ENCODE measurements at places on chromosomes 7 and 10. TPM values are rescaled to one million over a fixed set of nuclear protein-coding genes. Genes with fewer than 3 reads are reported as not detected.

UPK3B gene
- total RNA-seq, result 0.46 TPM

OPALIN gene
- total RNA-seq, result not detected

ASAH2B gene
- total RNA-seq, result 10.3 TPM

DNA sequence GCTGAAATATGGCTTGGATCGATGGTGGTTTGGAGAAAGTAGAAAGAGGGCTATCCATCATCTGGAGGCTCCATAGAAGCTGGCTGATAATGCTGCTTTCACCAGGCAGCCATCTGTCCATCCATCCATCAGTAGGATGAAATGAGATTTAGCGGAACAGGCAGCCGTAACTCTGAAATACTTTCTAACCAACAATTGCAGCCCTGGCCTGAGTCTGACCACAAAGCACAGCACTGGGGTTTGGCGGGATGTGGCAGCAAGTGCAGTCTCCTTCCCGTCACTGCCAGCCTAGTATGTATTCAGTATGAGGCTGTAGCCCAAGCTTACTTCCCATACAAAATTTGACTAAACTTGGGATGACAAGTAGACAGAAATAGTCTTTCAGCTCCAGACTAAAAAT is 38.0 kb downstream of the R3HCC1L start:
- DNase-seq, result no peak

GRCh38 chr7:5497295-5498103 is 73.9 kb upstream of the TNRC18 start:
- DNase-seq, result peak; percentile 31

DNA sequence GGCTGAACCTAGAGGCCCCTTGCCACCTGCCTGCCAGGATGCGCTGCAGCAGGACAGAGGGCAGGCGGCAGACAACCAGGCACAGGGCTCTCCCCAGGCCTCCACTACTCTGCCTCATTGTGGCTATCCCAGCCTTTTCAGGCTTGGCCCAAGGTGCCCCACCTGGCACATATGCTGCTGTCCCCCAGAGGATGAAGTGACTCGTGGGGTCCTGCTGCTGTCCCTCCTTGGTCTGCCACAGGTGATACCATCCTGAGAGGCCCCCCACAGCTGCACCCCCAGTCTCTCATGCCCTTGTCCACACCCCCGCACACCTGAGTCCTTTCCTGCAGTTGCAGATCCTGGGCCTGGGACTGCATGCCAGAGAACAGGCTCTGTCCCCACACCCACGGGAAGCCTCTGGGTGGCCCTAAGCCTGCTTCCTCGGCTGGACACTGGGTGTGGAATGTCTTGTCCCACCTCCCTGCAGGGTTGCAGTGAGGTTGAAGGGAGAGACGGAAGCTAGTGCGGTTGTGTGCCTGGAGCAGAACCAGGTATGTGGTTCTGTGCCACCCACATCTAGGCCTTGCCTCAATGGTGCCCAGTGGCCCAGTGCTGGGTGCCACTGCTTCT is 55.3 kb downstream of the RASGEF1A start:
- DNase-seq, result peak; percentile 6

GRCh38 chr7:1607696-1608095 is 37.9 kb upstream of the PSMG3 start:
- DNase-seq, result no peak

AQP1 gene
- total RNA-seq, result 0.25 TPM

DNA sequence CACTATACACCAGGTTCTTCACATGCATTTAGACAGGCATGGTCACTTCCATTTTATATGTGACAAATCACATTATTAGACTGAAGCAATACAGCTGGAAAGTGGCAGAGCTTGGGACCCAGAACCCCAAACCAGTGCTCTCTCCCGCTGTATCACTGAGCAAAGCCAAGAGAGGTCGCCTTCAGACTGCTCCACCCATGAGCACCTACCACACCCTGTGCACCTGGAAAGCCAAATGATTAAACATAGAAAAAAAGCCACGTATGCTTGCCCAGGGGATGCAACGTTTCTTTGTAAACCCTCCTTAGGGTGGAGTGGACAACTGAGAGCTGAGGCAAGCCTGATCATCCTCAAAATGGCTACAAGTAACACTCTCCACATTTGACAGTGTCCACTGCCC is 72.5 kb downstream of the CCDC6 start:
- DNase-seq, result no peak

DNA sequence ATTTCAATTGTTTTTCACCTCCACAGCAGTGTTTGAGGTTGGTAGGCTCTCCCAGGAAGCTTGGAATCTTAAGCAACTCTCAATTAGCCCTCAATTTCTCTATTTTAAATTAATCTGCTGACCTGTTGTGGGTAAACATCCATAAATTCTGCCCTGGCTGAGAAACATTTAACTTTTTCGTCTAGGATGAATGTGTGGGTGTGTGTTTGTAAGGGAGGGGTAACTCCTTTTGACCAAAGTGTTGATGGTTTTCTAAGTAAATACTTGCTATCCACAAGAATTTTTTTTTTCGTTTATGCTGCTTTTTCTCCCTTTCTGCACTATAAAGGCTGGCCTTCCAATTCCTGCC is 973 bp downstream of the PPP3CB start:
- no peak for DNase-seq

EMX2 gene
- total RNA-seq, result not detected

- DNase-seq, result no peak
Observed at GRCh38 chr7:100575746-100576383, 2.2 kb upstream of the SAP25 start.

- peak; percentile 77 for DNase-seq
Observed at GRCh38 chr7:98802088-98802780, 67.6 kb downstream of the TMEM130 start.

DNA sequence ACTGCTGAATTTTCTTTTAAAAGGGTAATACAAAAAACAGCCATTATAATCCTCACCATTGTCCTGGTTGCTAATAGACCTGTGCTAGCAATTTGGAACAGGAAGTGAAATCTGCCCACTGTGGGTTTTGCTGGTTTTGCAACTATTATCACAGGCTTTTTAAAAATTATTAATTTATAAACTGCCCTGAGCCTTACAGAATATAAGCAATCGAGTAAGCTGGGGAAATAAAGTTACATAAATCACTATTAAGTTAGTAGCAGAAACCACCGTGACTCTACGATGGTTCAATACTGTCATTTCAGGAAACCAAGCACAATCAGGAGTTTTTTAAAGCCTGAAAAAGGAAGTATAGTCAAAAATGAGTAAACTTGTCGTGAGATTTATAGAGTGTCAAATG is 62.3 kb downstream of the TMEM26 start:
- no peak for DNase-seq

GRCh38 chr7:233249-234035 is 41.1 kb downstream of the FAM20C start:
- DNase-seq, result no peak

DNA sequence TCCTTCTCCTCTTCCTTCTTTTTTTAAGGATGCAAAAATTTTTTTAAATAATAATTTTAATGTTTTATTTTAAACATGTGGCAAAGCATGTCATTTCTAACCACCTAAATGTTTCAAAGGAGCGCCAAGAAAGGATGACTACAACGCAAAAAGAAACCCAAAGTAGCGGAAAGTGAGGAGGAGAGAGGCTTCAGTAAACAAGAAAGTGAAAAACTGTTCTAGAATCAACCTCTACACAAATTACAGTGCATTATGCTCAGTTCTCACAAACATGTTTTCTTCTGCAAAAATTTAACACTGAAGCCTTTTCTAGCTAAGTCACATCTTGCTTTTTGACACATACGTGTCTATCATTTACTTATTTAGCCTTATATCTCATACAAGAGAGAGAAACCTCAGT is 948.6 kb downstream of the GATA3 start:
- no peak for DNase-seq

DNA sequence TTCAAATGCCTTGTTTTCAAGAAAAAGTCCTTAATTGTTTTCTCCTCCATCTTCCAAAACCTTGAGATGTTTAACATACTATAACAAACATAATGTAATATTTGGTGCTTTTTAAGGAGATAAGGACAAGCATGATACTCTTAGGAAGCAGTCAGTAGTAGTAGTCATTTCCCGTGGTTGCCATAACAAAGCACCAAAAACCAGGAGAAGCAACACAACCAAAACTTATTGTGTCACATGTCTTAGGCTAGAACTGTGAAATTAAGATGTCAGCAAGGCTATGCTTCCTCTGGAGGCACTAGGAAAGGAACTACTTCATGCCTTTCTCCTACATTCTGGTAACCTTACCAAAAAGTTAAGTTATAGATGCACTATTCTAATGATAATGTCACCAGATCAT is 106.8 kb downstream of the MBL2 start:
- no peak for DNase-seq

- DNase-seq, result no peak
Observed at GRCh38 chr10:113959383-113959760, 84.3 kb upstream of the ADRB1 start.

DNA sequence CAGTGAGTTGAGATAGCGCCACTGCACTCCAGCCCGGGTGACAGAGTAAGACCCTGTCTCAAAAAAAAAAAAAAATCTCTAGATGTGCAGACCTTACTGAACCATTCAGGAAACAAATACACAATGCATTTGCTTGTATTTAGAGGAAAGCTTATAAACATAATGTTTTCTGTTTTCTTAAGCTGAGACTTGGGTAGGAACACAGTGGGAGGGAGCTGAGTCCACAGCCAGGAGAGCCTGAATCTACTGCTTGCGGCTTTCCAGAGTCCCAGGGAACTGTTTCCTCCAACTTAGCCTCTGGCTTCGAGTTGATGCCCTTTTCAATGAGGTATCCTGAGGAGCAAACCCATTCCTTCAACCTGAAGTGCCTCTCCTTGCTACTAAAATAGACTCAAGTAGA is 83.0 kb upstream of the PITRM1 start:
- no peak for DNase-seq

DNA sequence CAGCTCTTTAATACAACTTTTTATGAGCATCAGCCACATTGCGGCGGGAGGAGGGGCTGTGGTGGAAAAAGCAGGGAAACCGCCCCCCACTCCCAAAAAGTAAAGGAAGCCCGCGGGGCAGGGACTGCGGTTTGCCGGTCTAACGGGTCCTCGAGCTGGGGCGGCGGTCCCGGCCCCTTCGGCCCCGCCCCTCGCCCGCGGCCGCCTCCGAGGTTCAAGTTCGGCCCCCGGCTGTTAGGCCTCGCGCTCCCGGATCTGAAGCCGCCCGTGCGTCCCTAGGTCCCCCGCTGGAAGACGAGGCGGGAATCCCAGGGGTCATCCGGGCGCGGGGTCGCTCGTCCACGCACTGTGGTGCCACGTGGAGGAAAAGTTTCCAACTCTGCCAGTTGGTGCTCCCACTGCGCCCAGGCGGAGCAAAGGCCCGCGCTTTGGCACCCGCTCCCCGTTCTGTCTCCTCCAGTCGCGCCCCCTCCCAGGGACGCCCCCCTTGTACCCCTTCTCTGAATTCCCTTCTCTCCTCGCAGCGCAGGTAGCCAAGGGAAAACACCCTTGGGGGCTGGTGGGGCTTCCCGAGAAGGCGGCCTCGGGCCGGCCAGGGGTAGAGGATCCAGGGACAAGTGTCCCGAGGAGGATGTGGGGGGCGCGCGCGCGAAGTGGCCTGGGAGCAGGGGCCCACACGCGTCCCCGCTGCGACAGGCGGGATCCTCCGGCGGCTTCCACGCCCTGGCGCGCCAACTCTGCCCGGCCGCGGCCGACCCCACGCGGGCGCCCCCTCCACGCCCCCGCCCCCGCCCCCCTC is 798 bp upstream of the AUTS2 start:
- DNase-seq, result peak; percentile 22

SP8 gene
- total RNA-seq, result not detected

- no peak for DNase-seq
Observed at GRCh38 chr10:124351481-124352220, 67.1 kb downstream of the OAT start.

GHRHR gene
- not detected for total RNA-seq

GRCh38 chr10:105759669-105760068 is 1118.6 kb downstream of the SORCS3 start:
- DNase-seq, result no peak

- DNase-seq, result no peak
Observed at GRCh38 chr10:33122014-33122809, 164.2 kb upstream of the ITGB1 start.

DNA sequence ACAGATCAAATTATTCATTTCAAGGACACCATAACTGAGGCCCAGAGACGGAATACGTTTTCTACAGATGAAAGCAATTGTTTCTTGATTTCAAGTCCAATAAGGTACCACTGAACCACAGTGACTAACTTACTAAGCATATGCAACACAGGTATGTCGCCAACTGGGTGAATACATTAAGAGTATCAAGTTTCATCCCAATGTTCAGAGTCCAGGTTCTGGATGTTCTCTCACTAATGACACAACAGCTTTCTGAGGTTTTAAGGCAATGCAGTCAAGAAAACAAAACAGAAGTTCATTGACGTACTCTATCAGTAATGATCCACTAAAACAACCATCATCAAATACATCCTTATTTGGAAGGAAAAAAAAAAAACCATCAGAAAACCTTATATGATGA is 35.8 kb downstream of the NSUN6 start:
- no peak for DNase-seq

- no peak for DNase-seq
Observed at GRCh38 chr7:25087855-25088254, 37.2 kb downstream of the CYCS start.

- DNase-seq, result no peak
Observed at GRCh38 chr10:109820620-109821405, 102.5 kb downstream of the XPNPEP1 start.

GRCh38 chr7:74104702-74105101 is 21.1 kb downstream of the LIMK1 start:
- no peak for DNase-seq

HOXA11 gene
- not detected for total RNA-seq

DNA sequence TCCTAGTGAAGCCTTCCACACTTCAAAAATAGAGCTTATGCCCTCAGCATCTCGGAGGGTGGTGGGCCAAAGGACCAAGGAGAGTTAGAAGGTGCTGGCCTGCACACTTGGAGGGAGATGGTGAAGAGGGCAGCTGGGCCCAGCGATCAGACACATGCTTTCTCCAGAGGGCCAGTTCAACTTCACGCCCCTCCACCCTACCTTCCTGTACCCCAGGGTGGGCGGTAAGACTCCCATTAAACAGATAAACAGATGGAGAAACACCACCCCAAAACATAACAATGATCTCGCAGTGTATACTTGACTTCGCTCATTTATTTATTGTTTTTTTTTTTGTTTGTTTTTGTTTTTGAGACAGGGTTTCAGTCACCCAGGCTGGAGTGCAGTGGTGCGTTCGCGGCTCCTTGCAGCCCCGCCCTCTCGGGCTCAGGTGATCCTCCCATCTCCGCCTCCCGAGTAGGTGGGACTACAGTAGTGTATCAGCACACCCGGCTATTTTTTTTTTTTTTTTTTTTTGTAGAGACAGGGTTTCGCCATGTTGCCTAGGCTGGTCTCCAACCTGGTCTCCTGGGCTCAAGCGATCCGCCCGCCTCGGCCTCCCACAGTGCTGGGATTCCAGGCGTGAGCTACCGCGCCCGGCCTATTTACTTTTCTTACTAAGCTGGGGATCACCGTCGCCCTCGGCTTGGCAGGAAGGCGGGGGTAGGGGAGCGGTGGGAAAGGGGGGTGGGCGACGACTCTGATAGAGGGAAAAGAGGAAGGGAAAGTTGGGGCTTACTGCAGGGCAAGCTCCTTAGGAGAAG is 1.8 kb downstream of the C10orf95 start:
- DNase-seq, result peak; percentile 94

DNA sequence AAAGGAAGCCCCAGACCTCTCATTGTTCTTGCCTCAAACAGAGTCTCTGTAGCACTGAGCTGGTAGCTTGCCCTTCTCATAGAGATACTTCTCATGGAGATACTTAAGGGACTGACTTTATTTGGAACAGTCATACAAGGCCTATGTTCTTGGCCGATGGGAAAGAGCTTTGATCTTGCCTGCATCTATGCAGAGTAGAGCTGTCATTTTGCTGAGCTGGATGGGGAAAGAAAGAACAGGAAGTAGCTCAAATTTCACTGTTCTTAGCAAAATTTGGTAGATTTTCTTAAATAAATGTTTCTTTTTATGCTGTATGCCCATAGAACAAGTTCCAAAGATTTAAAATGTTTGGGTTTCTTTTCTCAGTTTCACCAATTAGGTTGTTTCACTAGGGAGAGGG is 119.3 kb upstream of the SEC61G start:
- DNase-seq, result no peak

Measured in activated CD4-positive, alpha-beta T cell treated with anti-CD3 and anti-CD28 coated beads for 36 hours (primary cell).